NCI-H774 (cell line): ENCODE measurements at places on chromosomes 2 and 18.

DNA sequence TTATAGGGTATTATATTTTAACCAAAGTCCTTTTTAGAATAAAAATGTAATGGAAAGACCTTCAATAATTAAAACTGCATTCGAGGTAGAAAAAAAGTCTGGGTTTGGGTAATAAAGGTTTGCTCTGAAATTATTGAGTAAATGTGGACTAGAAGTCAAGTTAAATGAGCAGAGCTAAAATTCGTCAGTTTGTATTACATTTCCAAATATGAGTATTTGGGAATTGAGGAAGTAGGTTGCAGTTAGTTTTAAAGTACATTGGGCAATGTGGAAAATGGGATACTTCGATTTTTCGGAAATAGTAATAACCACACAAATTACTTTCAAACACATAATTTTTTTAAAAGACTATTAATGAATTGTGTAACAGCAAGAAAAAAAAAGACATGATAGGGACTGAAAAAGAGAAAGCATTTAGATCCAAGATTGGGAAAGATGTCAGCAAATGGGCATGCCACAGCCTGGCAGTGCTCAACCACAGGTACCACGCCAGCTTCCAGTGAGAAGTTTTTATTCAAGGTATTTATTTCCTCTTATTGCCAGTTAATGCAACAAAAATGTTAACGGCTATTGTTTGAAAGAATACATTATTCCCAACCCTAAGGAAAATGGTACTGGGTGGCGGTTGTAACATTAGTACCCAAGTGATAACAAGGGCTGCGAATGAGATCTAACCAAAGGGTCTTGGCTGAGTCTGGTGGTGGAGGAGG is 50.0 kb downstream of the TTC39C start:
- DNase-seq: no peak

DNA sequence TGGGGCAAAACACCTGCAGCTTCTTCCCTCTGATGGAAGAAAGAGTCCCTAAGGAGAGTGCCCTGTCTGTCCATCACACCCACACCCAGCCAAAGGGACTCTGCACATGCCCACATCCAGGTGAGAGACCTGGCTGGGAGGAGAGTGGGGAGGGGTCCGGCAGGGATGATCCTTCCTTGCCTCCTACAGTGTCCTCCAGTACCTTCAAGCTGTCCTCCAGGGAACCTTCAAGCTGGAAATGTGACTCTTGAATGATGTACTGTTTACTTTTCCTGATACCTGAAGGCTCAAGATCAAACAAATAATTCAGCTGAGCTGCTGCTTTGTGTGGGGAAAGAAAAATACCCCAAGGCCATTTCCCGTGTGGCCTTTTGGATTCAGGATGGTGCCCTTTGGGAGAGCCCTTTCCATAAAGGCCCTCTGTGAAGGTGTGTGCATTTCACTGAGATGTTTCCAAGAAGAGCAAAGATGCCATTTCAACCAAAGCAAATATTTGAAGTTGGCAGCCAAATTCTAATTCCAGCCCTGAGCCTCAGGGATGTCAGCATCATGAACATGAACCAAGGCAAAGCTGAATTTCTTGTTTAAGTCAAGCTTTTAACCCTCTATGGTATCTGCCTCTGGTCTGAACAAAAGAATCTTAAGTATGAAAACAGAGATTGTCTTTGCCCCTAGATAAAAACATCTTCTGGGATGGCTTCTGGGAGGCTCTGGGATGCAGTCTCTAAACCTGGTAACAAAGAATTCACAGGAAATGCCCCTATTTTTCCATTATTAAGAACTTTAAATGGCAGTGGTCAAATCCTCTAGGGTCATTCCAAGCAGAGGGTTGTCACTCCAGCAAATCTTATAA is 11.1 kb downstream of the EVA1A start:
- DNase-seq: no peak

DNA sequence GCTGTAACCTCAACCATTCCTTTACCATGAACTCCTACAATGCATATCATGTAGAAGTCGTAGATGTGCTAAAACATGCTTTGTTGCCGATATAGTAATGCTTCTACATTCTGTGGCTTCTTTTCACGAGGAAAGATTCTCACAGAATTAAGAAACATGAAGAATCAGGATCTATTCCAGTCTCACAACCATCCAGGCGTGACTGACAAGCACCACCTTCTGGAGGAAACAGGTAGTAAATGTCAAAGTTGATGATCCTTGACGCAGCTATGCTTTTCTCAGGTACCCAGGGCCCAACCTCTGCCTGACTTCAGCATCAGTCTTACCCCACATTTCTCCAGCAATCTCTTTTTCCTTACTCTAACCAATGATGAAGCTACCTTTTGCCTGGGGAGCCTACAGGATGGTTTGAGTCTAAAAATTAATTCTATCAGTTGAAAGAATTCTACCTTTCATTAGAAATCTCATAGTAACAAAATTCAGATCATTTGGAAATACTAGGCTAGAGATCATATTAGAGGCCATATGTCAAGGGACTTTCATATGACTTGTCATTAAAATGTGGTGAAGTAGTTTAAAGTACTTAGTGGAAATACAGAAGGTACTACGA is 123.3 kb upstream of the RND3 start:
- DNase-seq: no peak

- DNase-seq: no peak
Observed at GRCh38 chr2:189624648-189625355, 36.5 kb upstream of the ASNSD1 start.

GRCh38 chr2:231716666-231717280 is 8.4 kb downstream of the PTMA start:
- DNase-seq: no peak

- DNase-seq: no peak
Observed at GRCh38 chr2:25991965-25992364, 9.7 kb upstream of the KIF3C start.

- no peak for DNase-seq
Observed at GRCh38 chr2:106065983-106066820, 127.9 kb downstream of the UXS1 start.

DNA sequence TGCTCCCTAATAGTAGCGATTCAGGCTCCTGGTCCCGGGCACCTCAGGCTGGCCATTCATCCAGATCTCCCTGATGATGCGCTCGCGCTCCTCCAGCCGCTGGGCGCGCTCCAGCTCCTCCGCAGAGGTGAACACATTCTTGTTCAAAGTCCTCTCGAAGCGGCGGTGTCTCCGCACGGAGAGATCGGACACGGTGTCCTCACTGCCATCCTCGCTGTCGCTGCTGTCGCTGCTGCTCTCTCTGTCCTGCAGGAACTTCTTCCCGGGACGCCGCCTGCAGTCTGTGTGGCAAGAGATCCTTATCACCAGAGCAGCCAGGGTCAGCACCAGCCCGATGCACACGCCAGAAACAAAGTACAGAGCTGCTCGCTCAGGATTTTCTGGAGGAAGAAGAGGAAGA is 67.5 kb downstream of the EVA1A start:
- DNase-seq: no peak

- DNase-seq: no peak
Observed at GRCh38 chr2:167626301-167626700, 621.1 kb downstream of the STK39 start.

DNA sequence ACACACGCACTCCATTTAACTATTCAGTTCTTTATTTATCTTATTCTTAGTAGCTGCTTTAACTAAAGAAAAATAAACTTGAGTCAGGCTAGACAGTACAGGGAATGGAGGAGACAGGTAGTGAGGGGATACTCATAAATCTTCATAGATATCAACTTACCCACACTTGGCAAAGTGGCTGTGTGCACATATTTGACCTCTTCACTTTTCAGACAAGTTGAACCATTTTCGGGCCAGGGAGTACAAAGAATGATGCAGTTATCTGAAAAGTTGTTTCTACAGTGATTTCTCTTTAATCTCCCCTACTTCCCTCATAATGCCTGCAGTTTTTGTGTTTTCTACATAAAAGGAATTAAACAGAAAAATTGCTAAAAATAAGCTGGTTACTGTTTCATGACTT is 307.5 kb downstream of the GULP1 start:
- DNase-seq: no peak

- no peak for DNase-seq
Observed at GRCh38 chr2:151111599-151112278, 149.9 kb downstream of the RBM43 start.

- DNase-seq: no peak
Observed at GRCh38 chr2:113873867-113874266, 16.0 kb upstream of the ACTR3 start.

DNA sequence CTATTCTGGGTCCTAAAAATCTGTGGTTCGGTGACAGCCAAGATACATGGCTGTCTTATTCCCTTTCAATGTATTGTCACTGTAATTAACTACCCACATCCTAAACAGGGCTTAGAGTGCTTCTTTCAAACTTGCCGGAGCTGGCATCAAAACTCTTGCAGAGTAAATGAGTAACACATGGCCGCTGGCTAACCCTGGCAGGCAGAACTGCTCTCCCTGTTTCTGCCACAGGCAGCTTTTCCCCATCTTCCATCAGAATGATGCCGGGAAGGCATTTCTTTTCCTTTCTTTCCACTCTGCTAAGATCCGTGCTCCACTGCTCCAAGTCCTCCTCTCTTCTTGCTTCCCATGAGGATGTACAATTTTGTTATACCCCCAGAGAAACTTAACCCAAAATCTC is 54.8 kb upstream of the PTPRM start:
- DNase-seq: no peak

DNA sequence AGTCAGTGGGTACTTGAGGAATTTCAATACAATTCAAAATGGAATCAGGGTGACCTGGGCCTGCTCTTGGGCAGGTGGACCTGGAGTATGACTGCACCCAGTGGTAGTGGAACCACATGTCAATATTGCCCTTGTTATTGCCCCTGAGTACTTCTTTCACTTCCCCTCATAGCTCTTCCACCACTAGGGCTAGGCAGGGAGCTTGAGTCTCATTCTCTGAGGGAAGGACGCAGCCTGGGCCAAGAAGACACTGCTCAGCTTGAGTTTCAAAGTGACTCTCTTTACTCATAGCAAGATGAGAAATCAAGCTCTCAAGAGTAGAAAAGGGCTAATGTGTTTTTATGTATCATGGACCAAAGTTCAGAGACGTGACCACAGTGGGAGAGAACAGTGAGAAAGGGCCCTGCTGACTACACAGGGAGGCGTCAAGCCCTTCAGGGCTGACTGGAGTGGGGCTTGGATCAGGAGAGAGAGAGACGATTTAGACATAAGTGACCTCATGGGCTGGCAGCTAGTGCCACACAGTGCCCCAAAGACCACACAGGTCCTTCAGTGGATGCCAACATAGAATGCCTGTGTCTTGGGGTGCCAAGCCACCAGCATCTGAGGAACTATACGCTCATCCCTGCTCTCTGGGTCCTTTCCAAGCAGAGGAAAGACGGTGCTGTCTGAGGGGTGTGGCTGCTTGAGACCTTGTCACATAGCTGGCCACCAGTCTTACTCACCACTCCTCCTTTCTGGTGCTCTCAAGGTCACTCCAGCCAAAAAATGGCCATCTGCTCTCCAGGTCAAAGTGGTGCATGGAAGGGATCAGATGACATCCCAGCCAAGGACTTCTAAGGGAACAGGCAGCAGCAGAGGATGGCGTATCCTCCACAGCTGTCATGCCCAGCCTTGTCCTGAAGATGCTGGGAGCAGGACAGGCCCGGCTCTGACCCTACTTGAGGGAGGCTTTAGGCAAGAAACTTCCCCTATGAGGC is 13.0 kb downstream of the PTMA start:
- DNase-seq: no peak

- DNase-seq: peak; percentile 60
Observed at GRCh38 chr2:226030788-226031646, 631.5 kb downstream of the NYAP2 start.

DNA sequence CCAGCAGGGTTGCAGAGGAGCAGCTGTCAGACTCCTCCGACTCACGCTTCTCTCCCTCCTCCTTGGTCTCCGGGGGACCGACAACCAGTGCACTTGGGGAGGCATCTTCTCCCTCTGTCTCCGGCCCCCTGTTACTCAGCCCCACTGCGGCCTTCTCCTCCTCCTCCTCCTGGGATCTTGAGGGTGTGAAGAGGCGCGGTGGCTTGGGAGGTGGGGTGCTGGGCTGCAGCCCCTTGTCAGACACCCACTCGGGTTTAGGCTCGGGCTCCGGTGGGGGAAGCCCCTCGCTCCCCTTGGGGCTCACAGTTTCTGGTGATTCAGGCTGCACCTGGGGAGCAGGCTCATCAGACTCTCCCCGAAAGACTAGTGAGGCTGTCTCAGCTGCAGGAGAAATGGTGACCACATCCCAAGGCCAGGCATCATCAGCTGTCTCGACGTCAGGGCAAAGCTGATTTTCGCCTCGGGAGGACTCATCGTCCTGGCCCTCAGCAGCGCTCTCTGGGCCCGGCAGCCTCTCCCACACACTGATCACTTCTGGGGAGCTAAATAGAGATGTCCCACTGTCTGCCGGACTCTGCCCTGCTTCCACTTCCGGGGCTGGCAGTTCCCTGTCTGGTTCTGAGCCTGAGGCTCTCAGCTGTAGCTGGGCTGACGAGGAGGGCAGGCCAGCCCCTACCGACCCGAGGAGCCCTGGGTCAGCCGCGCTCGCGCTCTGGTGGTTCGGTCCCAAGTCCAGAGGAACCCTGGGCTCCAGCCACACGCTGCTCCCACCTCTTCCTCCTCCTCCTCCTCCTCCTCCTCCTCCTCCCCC is 9.0 kb upstream of the SFXN5 start:
- DNase-seq: no peak

DNA sequence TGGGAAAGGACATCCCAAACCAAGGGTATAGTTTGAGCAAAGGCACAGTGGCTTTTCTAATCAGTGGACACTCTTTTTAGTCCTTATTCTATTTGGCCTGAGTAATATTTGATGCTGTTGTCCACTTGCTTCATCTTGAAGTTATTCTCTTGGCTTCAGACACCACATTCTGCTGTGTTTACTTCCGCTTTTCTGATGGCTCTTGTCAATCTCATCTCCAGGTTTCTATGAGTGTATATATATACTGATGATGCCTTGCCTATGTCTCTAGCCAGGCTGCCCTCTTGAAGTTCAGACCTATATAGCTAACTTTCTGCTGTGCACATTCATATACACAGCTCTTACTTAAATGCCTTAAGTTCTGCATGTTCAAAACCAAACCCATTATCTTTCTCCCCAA is 83.1 kb downstream of the EFEMP1 start:
- no peak for DNase-seq

GRCh38 chr2:102367331-102367971 is 11.9 kb downstream of the IL18R1 start:
- DNase-seq: no peak

- DNase-seq: no peak
Observed at GRCh38 chr2:136929531-136929930, 164.2 kb downstream of the THSD7B start.

- no peak for DNase-seq
Observed at GRCh38 chr2:4291430-4291829, 588.1 kb downstream of the DCDC2C start.

- DNase-seq: no peak
Observed at GRCh38 chr18:47397671-47398319, 146.3 kb upstream of the SKOR2 start.

GRCh38 chr2:150595803-150596470 is 108.5 kb upstream of the RND3 start:
- DNase-seq: no peak

DNA sequence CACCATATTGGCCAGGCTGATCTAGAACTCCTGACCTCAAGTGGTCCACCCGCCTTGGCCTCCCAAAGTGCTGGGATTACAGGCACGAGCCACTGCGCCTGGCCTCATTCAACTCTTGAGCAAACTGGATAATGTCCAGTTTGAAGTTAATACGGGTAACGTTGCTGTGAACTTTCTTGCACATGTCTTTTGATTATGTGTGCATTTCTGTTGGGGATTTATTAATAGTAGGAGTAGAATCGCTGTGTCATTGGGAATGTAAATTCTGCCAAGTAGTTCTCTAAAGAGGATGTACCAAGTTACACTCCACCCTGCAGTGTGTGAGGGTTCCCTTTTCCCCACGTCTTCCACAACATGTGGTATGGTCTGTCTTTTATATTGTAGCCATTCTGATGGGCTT is 6.2 kb downstream of the IMPA2 start:
- no peak for DNase-seq
